ENCODE measurements at places on chromosomes 12 and 14.

- H3K4me3 ChIP-seq, result no peak overlapping the region
- no peak for DNase-seq
- H3K27me3 ChIP-seq, result peaks cover 4% of the 10 kb centered on the region
These were observed 466.3 kb upstream of the ATP2B1 start for GRCh38 chr12:90174956-90175355.

DNA sequence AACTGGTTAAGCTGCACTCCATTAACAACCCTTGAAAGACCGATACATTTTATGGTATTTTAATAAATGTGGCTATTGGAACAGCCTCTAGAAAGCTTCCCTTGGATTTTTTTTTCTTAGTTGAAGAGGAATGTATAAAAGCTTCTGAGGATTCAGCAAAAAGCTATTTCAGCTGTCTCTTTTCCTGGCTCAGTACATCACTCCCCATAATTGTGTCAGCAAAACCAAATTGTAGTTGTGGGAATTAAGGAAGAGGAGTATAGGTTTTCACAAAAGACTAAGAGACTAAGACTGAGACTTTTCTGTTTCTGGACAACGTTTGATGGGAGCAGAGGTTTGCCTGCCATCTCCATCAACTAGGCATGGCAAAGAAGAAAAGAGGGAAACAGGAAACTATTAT is 106.5 kb downstream of the C12orf50 start:
- no peak overlapping the region for H3K27ac ChIP-seq
- no peaks in the 10 kb centered on the region for H3K27me3 ChIP-seq
- no peak overlapping the region for H3K4me3 ChIP-seq
- no peaks in the 10 kb centered on the region for H3K4me1 ChIP-seq
- H3K36me3 ChIP-seq, result no peaks in the 10 kb centered on the region
- DNase-seq, result no peak

DNA sequence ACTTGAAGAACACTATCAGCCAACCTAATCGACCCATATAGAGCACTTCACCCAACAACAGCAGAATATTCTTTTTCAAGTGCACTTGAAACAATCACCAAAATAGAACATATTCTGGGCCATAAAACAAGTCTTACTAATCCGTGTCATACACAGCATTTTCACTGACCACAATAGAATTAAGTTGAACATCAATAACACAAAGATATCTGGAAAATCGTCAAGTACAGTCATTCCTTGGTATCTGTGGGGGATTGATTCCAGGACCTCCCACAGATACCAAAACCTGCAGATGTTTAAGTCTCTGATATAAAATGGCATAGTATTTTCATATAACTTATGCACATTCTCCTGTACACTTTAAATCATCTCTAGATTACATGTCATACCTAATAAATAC is 295.7 kb downstream of the BCL11B start:
- no peaks in the 10 kb centered on the region for H3K27me3 ChIP-seq
- H3K36me3 ChIP-seq, result no peaks in the 10 kb centered on the region
- H3K4me3 ChIP-seq, result no peak overlapping the region
- DNase-seq, result no peak

DNA sequence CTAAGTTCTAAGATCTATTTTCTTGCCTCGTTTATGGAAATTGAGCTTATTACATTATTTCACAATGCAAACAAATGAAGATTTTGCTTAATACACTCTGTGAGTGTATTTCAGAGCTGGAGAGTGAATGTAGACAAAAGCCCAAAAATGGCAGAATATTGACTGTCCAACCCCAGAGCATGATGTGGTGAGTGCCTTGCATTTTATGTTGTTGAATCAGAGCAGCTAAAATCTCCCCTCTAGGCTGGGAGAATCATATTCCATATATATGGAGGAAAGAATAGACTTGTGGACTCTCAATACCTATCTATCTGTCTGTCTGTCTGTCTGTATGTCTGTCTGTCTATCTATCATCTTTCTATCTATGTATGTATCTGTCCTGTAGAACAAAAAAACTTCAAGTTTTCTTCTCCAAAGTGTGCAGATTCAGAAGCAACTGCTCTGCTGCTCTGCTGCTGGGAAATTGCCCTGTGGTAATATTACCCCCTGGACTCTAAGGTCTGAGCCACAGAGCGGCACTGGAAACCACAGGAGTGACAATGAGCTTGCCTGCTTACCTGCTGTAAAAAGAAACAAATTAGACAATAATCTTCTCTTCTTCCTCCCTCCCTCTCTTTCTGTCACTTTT is 209.4 kb upstream of the PRICKLE1 start:
- no peaks in the 10 kb centered on the region for H3K27me3 ChIP-seq
- DNase-seq, result no peak
- H3K27ac ChIP-seq, result no peak overlapping the region
- no peak overlapping the region for H3K4me3 ChIP-seq
- H3K4me1 ChIP-seq, result no peaks in the 10 kb centered on the region
- H3K36me3 ChIP-seq, result no peaks in the 10 kb centered on the region

All from activated T-cell treated with anti-CD3 and anti-CD28 coated beads, Interleukin-2, amount 50 U/mL, for 72 hours (primary cell).